ENCODE measurements at places on chromosomes 16 and 17. TPM values are rescaled to one million over a fixed set of nuclear protein-coding genes. Genes with fewer than 3 reads are reported as not detected.

The PIRT gene
- not detected for total RNA-seq

The HS3ST3A1 gene
- total RNA-seq, result 1.5 TPM

The C17orf100 gene
- total RNA-seq, result 0.40 TPM

The DLG4 gene
- total RNA-seq, result 15.0 TPM

The KRT13 gene
- total RNA-seq, result not detected

The C16orf46 gene
- total RNA-seq, result 0.06 TPM

The GP1BA gene
- not detected for total RNA-seq

The EFCAB13 gene
- total RNA-seq, result 2.4 TPM

The C17orf75 gene
- total RNA-seq, result 16.0 TPM

The SMIM36 gene
- total RNA-seq, result not detected

The KREMEN2 gene
- total RNA-seq, result not detected

The WSCD1 gene
- total RNA-seq, result 1.3 TPM

The RPL23 gene
- 2,333 TPM for total RNA-seq

Measured in aortic smooth muscle cell (primary cell).